ENCODE measurements at places on chromosomes 2 and 18.

DNA sequence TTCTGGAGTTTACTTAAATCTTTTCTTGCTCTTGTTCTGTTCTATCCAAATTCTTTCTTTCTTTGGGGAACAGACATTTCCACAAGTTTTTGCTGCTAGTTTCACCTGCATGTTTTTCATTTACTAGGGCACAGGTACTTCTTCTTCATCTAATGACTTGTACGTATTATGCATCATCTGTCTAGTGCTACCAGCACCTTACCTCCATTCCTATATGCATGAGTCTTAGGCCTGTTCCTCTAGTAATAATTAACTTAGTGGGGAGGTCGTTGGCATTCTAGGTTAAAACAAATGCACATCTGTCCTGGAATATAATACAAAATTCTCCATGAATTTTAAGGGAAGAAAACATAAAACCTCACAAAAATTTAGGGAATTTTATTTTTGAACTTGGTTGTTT lies 164.5 kb upstream of the STON1 start:
- peak; percentile 55 for DNase-seq

DNA sequence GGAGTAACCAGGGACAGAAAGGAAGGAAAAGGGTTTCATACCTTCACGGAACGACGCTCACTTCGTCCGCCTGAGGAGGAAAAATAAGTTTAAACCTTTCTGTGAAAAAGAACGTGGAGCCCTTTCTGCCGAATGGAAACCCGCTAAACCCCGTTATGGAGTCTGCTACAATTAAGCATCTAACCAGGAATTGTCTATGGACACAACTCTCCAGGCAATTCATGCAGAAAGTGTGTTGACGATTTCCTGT lies 528 bp upstream of the PPP4R3B start:
- no peak for DNase-seq

DNA sequence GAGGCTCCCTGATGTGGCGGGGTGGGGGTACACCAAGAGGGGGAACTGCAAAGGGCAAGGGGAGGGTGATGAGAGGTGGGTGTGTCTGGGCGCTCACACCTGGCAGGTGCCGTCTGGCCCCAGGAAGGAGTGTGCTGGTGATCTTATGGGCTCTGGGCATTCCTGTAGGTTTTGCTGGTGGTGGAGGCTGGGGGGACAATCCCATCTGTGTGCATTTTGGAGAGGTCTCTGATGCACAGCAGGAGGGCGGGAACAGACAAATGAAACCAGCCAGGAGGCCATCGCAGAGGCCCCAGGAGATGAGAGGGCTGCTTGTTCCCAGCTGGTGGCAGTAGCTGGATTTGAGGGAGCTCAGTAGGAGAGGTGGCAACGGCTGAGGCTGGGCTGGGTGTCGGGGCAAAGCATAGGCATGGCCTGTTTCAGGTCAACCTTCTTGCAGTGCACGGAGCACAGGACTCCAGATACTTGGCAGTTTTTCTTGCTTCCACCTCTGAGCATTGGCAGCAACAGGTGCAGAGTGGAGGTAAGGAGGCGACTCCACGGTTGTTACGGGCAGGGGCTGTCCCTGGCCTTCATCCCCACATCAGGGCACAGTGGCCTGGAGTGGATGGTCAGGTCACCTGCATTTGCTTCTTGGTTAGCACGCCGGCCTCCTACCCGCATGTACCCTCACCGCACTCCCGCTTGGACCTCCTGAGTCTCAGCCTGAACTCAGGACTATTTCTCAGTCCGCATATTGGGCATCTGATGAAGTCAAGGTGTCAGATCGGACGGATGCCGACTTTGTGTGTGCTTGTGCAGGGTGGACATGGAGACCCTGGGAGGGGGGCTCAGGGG lies 194.2 kb upstream of the HDAC4 start:
- no peak for DNase-seq

- no peak for DNase-seq
Measured at GRCh38 chr18:31669541-31669940, 14.8 kb downstream of the B4GALT6 start.

- peak; percentile 92 for DNase-seq
Measured at GRCh38 chr18:28045176-28045810, 131.6 kb downstream of the CDH2 start.

- no peak for DNase-seq
Measured at GRCh38 chr2:143764261-143764660, 635.0 kb downstream of the ARHGAP15 start.

DNA sequence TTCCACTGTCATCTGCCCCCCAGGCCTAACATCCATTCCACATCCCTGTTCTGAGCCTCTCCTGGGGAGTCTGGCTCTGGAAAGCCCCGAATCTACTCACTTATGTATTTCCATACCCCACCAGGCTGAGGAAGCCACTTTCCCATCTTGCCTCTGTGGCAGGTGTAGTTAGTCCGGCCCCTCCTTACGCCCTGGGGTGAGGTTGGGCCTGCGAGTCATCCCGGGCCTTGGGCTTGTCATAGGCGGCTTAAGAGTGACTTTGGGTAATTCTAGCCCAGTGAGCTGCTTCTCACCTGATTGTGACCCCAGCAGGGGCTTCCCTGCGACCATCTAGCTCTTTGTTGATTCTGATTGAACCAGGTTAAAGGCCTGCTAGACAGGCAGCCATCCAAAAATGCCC lies 21.1 kb downstream of the PCARE start:
- peak; percentile 43 for DNase-seq

GRCh38 chr2:229408356-229408755 lies 137.3 kb upstream of the PID1 start:
- peak; percentile 92 for DNase-seq

DNA sequence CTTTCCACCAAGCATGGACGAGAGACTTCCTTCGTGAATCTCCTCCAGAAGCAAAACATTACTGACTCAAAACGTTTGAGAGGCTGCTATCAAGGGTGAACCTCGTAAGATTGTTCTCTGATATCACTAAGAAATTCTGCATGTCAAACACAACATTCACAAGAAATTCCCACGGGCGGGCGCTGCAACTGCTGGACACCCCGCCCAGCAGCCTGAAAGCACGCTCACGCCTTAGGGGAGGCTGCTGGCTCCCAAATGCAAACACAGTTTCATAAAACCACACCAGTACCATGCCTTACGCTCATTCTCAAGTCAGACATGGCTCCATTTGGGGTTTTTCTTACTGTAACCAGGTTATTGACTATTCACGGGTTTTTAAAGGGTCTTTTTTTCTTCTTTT lies 39.0 kb downstream of the MBP start:
- no peak for DNase-seq

GRCh38 chr2:8080063-8080462 lies 601.8 kb upstream of the ID2 start:
- no peak for DNase-seq

GRCh38 chr2:138626148-138626547 lies 124.6 kb downstream of the SPOPL start:
- DNase-seq = peak; percentile 28

GRCh38 chr2:108932736-108933332 lies 56.2 kb downstream of the EDAR start:
- no peak for DNase-seq

- no peak for DNase-seq
Measured at GRCh38 chr2:219507581-219508443, 6.5 kb upstream of the ASIC4 start.

DNA sequence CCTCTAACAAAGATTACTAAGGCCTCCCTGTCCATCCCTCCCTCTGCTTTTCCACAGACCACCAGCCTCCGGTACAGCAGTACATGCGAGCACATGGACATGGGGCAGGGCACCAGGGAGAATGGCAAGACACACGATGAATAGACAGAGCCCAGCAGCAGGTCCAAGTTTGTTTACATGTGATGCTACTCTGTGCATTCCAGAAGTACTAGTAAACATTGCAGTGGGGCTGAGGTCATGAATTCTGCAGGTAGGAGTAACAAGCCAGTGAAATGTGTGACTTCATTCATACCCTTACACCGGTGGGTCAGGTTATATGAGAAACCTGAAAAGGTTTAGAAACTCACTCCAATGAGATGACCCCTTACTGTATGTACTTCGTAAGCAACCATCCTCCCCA lies 205.7 kb downstream of the BCL11A start:
- peak; percentile 15 for DNase-seq

DNA sequence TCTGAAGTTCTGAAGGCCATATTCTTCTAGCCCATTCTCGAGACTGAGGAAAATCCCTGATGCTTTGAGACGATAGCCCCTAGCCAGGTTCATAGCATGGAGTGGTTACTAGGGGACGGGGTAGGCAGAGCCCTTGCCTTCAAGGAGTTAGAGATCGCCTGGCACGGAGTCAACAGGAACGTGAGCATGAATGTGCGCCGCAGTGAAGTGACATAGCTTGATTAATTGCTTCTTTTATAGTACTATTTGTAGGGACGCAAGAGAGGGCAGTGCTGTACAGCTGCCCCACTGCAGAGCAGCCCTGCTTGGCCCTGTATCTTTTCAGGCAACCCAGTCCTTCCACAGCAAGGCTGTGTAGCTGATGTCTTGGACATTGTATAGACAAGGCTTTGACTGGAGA lies 26.2 kb downstream of the HRH4 start:
- DNase-seq = no peak

GRCh38 chr2:236977063-236977851 lies 108.4 kb upstream of the COPS8 start:
- DNase-seq = no peak

DNA sequence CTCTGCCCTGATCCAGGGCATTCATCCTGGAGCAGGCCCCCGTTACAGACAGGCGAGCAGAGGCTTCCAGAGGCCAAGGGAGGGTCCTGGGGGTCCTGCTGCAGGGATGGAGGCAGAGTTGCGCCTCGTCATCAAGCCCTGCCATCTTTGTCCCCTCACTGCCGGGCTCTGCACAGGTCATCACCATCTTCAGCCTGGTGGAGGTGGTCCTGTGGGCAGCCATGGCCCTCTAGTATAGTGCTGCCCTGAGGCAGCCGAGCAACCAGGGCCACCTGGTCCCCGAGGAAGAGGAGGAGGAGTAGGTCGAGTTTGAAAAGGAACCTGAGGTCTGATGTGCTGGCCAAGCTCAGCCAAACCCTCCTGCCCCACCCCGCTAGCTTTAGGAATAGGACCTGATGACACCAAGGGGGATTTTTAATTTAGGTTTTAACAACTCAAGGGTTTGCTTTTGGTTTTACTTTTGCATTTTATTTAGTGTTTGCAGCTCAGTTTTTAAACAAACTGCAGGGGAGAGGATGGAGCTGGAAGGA lies 8.8 kb upstream of the ALPI start:
- no peak for DNase-seq

GRCh38 chr18:49565612-49566011 lies 3.8 kb downstream of the LIPG start:
- DNase-seq = no peak

GRCh38 chr18:74479486-74480148 lies 16.5 kb upstream of the CNDP2 start:
- no peak for DNase-seq

- DNase-seq = no peak
Measured at GRCh38 chr2:118268268-118268667, 180.0 kb downstream of the INSIG2 start.

DNA sequence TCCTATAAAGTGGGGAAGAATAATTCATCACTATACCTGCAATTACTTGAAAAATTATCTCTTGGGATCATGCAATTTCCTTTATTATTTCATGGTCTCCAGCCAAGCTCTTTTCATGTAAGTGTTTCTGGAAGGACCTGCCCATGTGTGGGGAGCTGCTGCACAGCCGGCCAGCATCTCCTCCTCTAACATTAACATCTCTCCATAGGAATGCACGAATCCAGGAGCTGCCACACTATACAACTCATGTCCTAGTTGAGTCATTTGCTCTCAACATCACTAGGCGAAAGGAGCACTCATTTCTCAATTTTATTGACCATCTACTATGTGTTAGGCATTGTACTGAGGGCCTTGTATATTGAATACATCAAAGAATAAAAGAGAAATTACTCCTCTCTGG lies 144.3 kb upstream of the ERBB4 start:
- DNase-seq = no peak

- DNase-seq = no peak
Measured at GRCh38 chr2:207697411-207697810, 14.0 kb upstream of the CCNYL1 start.

DNA sequence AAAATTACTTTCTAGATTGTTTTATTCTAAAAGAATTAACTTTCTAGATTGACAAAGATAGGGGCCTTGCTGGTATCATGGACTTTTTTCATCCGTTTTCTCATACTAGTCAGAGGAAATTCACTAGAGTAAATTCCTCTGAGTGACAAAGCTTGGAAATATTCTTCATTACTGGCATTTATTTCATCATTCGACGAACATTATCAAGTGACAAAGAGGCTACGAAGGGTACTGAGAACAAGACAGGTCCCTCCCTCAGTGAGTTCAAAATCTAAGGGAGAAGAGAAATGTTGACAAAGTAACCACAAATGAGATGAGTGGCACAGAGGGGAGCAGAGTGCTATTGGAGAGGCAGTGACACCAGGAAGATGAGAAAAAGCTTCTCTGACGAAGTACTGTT lies 4.3 kb downstream of the EPG5 start:
- peak; percentile 85 for DNase-seq

DNA sequence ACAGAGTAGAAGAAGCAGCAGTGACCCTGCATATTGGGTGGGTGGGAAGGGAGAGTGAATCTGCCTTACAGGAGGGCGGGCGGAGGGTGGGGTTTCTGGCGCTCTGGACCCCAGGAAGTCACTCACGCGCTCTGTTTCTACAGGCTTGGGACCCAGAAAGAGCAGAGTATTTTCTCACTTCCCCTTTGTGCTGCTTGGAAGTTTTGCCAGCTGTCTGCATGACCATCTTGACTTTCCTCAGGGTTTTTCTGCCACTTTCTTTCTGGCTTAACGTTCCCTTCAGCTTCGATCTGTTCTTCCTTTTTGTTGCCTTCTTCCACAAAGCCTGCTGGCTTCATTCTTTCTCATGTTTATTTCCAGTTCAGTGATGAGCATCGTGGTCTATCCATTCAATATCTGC lies 383.1 kb downstream of the GALR1 start:
- no peak for DNase-seq

GRCh38 chr2:72081451-72081850 lies 66.2 kb downstream of the CYP26B1 start:
- no peak for DNase-seq

- no peak for DNase-seq
Measured at GRCh38 chr18:39421276-39421675, 1855.7 kb upstream of the CELF4 start.

- peak; percentile 81 for DNase-seq
Measured at GRCh38 chr2:196335221-196335634, 163.8 kb upstream of the STK17B start.

GRCh38 chr2:176471949-176472348 lies 202.7 kb downstream of the MTX2 start:
- no peak for DNase-seq

DNA sequence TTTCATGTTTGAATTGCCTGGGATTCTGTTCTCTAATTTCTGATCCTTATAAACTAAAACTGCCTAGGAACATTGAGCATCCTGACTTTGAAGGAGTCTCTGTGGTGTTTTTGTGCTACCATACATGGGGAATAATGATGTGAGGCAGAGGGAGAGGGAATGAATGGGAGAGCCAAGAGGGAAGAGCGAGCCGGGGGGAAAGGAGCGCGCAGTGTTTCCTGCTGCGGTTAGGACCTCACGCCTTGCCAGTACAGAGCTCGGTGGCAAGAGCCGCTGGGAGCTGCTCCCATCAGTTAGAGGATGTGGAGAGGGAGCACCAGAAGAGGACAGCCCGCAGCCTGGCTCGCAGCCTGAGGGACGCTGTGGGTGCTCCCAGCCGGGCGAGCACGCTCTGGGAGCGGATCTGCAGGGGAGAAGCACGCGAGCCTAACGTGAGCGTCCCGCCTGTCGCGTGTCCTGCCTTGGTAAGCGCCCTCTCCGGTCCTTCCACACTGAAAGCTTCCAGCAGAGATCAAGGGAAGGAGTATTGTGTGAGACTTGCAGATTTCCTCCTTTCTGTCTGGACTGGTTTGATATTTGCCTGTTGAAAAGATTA lies 114.7 kb downstream of the FAM210A start:
- DNase-seq = peak; percentile 29

GRCh38 chr2:231323316-231323715 lies 72.2 kb upstream of the B3GNT7 start:
- no peak for DNase-seq
